Activated CD8-positive, alpha-beta memory T cell treated with anti-CD3 and anti-CD28 coated beads, Interleukin-2, amount 50 U/mL, for 4 hours (primary cell): ENCODE measurements at places on chromosomes 1 and 21.

- DNase-seq = no peak
Observed at GRCh38 chr1:76433526-76433925, 359.0 kb downstream of the ST6GALNAC3 start.

- no peak for DNase-seq
Observed at GRCh38 chr21:20040768-20041167, 957.4 kb upstream of the NCAM2 start.

DNA sequence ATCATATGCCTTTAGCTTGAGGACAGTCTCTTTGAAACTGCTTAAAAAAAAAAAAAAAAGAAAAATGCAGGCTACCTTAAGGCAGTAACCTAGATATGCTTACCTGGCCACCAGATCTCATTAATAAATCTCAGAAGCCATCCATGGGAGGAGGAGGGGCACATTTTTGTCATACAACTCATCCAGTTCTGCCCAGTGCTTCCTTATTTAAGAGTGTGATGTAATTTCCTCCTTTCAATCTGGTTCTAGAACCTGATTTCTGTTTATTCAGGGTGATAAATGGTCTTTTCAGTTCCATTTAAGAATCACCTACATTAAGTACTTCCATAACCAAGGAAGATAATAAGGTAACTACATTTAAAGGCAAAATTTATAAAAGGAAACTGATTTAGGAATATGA, 6.1 kb downstream of the ERRFI1 start:
- DNase-seq = no peak

GRCh38 chr1:175313672-175314225, 121.2 kb upstream of the KIAA0040 start:
- DNase-seq = no peak

GRCh38 chr1:214514819-214515383, 36.5 kb downstream of the PTPN14 start:
- no peak for DNase-seq

GRCh38 chr1:218524526-218524925, 179.4 kb downstream of the TGFB2 start:
- DNase-seq = no peak

GRCh38 chr1:6815726-6816125, 30.5 kb downstream of the CAMTA1 start:
- no peak for DNase-seq

DNA sequence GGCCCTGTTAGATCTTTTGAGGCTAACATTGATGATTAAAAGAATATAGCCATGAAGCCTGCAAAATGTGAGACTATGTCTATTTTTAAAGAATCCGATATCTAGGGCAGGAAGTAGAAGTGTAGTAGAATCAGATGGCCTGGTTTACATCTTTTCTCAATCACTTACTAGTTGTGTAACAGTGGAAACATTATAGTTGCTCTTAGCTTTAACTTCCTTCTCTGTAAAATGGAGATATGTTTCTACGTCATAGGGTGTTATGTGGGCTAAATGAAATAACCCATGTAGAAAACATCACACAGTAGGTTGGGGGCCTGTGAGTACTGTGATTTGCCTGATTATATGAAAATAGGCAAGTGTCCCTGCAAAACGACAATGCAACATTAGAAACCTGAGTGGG, 4.4 kb upstream of the IGFN1 start:
- DNase-seq = no peak

DNA sequence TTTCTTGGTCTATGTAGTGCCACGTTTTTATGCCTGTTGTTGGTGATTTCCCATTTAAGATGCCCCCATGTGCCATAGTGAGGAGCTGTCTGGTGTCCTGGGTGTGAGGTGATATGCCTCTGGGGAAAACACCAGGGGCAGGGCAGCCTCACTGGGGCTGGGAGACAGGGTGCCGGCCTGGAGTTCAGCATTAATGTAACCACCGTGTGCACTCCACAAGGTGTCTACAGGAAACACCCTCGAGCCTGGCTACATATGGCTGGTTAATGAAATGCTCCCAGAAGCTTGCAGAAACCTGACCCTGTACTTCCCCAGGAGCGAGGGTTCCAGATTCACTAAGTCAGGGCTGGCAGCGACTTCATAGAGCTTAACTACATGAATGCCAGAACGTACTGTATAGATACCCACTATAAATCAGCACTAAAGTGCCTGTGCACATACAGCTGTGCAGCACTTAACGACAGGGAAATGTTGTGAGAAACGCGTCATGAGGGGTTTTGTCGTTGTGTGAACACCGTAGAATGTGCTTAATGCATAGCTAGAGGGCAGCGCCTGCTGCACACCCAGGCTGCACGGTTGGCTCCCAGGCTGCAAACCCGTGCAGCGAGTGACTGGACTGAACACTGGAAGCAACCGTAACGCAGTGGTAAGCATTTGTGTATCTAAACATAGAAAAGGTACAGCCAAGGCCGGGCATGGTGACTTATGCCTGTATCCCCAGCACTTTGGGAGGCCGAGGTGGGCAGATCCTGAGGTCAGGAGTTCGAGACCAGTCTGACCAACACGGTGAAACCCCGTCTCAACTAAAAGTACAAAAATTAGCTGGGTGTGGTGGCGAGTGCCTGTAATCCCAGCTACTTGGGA, 10.4 kb downstream of the TFF2 start:
- no peak for DNase-seq

- DNase-seq = no peak
Observed at GRCh38 chr1:50139339-50140181, 30.8 kb downstream of the ELAVL4 start.

DNA sequence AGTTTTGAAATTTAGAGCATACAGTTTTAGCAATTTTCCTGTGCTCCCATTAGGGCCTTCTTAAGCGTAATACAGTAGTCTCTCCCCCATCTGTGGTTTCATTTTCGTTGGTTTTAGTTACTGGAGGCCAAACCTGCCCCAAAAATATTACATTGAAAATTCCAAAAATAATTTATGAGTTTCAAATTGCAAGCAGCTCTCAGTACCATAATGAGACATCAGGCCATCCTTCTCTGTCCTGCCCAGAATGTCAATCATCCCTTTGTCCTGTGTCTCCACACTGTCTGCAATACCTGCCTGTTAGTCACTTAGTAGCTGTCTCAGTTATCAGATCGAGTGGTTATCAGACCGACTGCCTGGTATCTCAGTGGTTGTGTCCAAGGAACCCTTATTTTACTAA, 45.4 kb downstream of the ADSS2 start:
- no peak for DNase-seq

GRCh38 chr1:150249936-150250335, 7.6 kb upstream of the CA14 start:
- DNase-seq = no peak

- no peak for DNase-seq
Observed at GRCh38 chr1:12302798-12303447, 73.1 kb downstream of the VPS13D start.

- DNase-seq = no peak
Observed at GRCh38 chr21:34182436-34182835, 109.1 kb downstream of the MRPS6 start.

DNA sequence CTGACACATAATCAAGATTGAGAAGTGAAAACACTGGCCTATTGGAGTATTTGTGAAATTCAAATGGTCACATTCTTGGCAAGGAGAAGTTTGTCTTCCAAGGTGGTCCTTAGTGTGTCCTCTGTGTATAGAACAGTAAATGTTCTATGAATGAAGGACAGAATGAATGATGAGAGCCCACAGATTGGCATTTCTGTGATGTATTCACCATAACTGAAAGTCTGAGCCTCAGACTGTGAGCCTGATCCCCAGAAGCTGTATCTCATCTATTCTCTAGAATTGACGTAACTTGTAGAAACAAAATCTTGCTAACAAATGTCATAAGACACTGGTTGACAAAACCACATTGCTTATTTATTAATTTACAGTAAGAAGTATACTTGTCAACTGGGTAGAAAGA, 111.5 kb upstream of the ETV3 start:
- DNase-seq = no peak

GRCh38 chr1:217856342-217857034, 225.3 kb downstream of the SPATA17 start:
- DNase-seq = no peak

- no peak for DNase-seq
Observed at GRCh38 chr1:82697965-82698364, 897.2 kb downstream of the ADGRL2 start.

DNA sequence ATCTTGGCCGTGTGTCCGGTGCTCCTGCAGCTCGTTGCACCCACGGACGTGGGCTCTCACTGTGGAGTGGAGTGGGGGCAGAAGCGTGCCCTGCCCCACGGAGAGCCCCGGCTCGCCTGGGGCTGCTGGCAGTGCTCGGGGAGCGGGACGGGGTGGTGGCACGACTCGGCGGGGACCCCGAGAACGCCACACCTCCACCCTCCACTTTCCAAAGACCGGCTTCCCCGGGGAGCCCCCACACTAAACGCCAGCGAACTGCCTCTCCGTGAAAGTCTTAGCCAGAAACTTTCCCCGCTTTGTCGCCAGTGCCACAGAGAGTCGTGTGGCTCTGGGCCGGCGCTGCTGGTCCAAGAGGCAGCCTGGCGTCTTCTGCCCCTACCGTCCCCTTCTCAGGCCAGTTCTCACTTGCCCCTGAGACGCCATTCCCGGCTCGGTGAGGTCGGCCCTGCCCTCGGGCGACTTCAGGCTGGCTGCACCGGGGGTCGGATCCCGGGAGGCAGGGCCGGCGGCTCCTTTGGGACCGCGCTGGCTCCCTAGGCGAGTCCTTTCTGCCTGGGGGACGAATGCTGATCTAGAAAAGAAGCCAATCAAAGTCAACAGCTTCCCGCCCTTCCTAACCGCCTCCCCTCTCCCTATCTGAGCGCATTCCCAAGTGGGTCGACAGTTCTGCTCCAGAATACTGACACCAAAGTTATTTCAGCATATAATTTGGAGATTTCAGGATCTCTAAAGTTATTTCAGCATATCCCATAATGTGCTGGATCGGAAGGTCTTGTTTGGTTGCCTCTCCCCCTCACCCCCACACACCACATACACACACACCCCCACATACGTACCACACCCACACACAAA, 2.6 kb upstream of the SAMD13 start:
- DNase-seq = peak; percentile 40

- no peak for DNase-seq
Observed at GRCh38 chr1:211623515-211623914, 44.6 kb upstream of the SLC30A1 start.

- no peak for DNase-seq
Observed at GRCh38 chr21:24617819-24618218, 989.5 kb downstream of the MRPL39 start.

DNA sequence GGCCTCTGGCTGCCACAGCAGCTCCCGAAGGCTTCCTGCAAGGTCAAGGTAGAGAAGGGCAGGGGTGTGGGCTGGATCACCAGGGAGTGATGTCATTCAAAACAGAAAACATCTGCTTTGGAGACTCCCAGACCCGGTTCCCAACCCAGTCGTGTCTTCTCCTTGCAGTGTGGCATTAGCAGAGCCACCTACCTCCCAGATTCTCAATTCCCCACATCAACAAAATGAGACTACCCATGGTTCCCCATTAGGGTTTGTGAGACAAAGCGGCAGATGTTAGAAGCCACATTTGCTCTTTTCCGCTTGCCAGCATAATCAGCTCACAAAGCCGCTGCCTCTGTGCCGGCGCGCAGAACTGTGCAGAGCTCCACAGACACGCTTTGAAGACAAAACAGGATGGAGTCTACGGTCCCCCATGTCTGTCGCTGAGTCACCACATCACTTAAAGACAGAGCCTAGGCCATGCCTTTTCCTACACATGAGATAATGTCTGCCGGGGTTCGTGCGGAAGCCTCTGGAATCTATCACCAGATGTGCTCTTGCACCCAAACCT, 12.5 kb downstream of the KIF17 start:
- no peak for DNase-seq

GRCh38 chr1:29706936-29707335, 470.6 kb downstream of the PTPRU start:
- DNase-seq = no peak

DNA sequence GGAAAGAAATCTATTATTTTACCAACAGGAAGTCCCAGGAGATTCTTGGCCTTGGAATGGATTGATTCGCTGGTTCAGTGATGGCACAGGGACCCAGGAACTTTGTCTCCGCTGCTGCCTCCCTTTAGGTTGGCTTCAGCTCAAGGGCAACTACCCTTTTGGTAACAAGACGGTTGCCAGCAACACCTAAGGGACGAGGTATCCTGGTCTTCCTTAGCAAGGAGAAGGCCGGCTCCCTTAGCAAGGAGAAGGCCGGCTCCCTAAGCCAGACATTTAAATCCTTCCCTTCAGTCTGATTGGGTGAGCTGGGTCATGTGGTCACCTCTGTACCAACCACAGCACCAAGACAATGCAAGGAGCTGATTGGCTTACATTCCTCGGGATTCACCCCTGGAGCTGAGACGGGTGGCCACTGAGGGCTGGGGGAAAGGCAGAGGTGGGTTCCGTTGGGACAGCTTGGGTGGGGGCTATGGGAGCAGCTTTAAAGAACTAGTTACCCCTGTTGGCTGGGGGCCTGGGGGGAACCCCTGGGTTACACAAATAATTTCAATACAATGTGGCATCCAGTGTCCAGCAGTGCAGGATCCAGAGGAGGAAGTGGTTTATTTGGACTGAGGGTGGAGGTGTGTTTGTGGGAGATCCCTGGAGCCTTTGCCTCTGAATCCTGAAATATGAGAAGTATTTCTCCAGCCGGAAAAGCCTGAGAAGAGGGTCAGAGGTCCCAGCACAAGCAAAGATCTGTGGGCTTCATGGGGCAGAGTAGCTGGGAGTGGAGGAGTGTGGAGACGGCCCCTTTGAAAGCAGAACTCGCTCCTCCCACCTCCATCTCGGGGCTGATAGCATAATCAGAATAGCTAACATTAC, 20.7 kb upstream of the CLIC4 start:
- DNase-seq = no peak

DNA sequence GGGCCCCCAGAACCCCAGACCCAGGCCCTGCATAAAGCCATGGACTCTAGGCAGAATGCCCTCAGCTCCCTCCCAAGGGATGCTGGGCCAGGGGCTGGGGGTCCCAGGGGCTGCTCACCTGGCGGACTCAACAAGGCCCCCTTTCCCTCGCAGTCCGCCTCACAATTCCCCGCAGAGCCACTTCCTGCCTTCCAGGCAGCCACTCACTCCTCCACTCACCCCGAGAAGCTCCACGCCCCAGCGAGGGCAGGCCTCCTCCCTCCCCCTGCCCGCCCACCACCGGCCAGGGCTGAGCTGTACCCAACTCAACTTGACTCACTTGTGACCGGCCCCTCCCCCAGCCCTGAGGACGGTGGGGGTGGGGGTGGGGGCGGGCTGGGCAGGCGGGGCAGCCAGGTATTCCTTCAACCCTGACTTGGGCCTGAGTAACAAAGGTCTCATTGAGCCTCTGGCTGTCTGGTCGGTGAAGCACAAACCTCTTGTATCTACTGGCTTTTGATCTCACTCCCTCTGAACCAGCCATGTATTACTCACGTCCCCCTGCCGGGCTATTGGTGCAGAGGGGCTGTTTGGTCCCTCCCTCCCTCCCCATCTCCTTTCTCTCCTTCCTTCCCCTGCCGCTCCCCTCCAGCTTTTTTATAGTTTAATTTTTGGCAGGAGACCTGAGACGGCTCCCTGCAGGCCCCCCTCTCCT, 5.9 kb downstream of the BLACAT1 start:
- peak; percentile 33 for DNase-seq

- DNase-seq = no peak
Observed at GRCh38 chr1:204077979-204078696, 5.2 kb downstream of the SOX13 start.
